GM23248 (cell line): ENCODE measurements at places on chromosomes 1 and 21.

DNA sequence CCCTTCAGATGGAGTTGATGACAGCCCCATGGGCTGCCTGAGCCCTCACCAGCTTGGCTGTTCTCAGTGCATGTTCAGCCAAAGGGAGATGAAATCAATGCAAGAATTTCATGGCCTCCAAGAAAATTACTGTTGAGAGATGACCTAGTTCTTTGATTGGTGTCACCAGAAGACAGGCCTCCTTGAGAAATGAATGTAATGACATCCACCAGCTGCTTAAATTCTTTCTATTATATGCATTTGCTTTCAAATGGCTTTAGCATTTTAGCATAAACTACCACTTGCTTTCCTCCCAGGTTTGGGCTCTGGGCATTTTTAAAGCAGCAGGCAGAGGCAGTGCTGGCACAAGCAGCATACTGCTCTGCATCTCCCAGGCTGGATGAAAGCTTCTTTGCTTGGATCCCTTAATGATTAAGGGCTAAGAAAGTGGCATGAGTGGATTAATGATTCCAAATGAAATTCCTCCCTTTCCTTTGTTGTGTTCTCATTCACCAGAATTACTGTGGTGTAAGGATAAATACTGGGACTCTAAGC is 278.4 kb downstream of the ZNF326 start:
- DNase-seq = no peak

GRCh38 chr1:25944986-25945385 is 38.8 kb upstream of the STMN1 start:
- peak; percentile 54 for DNase-seq

DNA sequence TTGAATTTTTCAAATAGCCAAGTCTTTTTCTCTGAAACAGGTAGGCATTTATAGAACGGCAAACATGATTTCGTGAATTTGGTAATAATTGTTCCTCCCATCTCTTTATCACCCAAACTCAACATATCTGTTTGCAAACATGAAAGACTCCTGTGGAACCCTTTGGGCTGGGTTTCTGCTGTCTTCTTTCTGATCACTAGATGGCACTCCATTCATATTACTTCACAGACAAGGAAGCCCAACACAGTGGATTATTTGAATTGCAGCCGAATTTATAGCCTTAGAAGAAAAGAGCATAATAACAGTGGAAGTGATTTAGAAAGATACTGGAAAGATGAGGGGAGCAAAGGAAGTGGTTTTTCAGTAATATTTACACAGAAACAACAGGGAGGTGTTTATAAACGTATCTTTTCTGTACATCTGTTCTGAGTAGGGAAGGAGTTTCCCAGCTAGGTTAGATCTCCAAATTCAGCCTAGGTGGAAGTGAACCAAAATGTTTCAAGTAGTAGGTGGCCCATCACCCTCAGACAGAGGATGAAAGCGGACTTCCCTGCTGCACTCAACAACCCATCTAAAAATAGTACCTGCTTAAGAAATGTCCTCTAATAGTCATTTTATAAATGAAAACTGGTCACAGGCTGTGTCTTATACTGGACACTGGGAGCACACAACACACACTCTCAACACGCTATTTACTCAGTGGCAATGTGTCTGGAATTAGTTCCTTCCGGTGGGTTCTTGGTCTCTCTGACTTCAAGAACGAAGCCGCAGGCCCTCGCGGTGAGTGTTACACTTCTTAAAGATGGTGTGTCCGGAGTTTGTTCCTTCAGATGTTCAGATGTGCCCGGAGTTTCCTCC is 67.6 kb downstream of the MAP3K21 start:
- peak; percentile 70 for DNase-seq

GRCh38 chr1:31387612-31388011 is 14.7 kb upstream of the FABP3 start:
- peak; percentile 33 for DNase-seq

- DNase-seq = no peak
Observed at GRCh38 chr1:92843429-92844352, 11.9 kb downstream of the RPL5 start.

GRCh38 chr1:188652678-188653077 is 1823.9 kb downstream of the PLA2G4A start:
- DNase-seq = peak; percentile 29

GRCh38 chr1:153262462-153263157 is 3.1 kb downstream of the LORICRIN start:
- no peak for DNase-seq

DNA sequence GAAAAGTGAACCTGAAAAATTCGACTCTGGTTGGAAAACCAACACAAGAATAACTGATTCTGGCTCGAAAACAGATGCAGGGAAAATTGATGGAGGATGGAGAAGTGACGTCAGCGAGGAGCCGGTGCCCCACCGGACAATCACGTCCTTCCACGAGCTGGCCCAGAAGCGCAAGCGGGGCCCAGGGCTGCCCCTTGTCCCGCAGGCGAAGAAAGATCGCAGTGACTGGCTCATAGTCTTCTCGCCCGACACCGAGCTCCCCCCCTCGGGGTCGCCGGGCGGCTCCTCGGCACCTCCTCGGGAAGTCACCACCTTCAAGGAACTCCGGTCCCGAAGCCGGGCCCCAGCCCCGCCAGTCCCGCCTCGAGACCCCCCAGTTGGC is 1.9 kb downstream of the RUSC1 start:
- peak; percentile 70 for DNase-seq

DNA sequence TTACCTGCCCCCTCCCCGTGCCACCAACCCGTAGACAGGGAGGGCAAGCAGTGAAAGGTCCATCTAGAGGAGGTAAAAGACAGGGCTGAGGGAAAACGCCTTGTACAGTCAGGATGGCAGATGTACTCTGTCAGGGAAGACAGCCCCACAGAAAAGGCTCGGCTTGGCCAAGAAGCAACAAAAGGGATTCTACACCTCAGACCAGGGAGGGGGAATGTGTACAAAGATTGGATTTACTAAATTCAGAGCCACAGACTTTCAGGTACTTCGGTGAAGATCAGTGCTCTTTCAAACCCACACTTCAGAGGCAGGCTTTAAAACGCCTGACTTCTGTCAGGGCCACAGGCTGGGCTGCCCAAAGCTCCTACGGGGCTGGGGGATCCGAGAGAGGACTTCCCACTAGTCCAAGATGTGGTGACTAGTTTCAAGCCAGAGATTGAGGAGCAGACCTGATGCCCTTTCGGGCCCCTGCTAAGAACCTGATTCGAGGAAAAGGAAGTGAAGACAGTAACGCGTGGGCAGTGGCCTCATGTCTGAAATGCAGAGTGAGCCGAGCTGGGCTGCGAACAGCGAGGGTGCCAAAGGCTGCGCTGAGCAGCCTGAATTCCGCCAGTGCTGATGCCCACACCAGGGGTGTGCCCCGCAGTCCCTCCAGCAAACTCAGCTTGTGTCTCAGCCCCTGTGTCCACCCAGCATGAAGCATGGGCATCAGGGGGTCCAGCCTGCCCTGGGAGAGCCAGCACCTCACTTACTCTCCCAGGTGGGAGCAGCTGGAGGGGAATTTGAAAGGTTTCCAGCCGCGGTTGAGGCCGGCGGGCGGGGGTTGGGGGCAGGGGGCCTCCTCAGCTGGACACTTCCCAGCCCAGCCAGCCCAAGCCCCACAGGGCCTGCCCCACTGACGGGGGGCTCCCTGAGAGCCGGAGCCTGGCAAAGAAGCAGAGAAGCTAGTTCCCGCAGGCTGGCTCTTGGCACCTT is 36.2 kb downstream of the KIAA1614 start:
- no peak for DNase-seq

DNA sequence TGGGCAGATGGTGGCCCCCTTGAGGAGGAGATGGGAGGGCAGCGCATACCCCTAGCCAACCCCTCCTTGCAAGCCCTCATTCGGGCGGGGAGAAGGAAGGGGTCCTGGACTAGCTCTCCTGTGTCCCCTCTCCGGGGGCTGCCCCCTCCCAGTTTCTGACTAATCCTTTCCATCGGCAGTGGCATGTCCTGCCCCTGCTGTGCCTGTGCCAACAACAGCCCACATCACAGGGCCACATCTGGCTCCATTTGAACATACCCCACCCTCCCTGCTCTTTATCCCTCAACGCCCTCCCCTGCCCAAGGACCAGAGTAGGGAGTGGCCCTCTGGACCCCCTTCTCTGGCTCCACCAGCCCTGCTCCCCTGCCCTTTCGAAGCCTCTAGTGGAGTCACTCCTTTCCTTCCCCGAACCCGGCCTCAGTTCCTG is 11.0 kb upstream of the LMNA start:
- DNase-seq = peak; percentile 89

- DNase-seq = no peak
Observed at GRCh38 chr1:116712510-116712909, 41.7 kb upstream of the CD2 start.

DNA sequence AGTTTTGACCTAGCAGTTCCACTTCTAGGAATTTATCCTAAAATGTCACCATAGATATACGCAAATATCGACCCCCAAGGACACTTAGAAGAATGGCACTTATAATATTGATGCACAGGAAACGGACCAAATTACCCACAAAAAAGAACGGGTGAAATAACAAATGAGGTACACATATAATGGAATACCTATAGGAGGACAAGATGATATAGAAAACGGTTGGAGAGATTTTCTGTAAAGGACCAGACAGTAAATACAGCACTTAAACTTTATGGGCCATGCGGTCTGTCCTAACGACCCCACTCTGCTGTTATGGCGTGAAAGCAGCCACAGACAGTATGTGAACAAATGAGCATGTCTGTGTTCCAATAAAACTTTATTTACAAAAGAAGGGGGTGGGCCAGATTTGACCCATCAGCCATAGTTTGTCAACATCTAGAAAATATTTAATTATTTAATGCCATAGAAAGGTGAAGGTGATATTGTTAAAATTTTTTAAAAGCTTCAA is 2.4 kb downstream of the TMPRSS3 start:
- no peak for DNase-seq

- no peak for DNase-seq
Observed at GRCh38 chr1:109929588-109930251, 19.1 kb downstream of the CSF1 start.

DNA sequence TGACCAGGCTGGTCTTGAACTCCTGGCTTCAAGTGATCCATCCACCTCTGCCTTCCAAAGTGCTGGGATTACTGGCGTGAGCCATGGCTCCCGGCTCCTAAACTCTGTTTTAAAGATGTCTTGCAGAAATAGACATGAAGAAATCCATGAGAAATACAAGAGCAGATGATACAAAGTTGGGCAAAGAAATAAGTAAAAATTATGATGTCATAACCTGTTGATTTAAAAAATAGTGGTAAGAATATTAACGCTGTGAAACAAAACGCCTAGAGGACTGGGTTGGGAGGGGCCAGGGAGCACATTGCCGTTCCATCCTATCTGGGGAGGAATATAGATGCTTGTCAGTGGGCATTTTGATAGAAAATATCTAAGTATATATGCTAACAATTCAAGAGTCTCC is 1.2 kb upstream of the ITGB2 start:
- DNase-seq = no peak

DNA sequence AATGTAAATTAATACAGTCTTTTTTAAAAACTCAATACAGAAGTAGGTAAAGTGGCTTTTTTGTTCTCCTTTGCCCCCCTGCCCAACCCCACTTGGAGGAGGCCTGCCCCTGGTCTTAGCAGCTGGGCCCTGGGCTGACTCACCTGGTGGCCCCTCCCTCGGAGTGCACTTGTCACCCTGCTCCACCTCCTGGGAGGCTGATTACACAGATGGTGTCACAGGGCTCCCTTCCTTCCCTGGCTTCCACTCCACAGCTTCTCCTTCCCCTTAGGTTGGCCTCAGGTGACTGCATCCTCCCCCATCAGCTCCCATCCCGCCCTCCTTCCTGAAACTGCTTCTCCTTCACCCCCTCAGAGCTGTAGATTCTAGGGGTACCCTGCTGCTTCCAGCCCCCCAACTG is 11.7 kb upstream of the CAPN9 start:
- DNase-seq = no peak

DNA sequence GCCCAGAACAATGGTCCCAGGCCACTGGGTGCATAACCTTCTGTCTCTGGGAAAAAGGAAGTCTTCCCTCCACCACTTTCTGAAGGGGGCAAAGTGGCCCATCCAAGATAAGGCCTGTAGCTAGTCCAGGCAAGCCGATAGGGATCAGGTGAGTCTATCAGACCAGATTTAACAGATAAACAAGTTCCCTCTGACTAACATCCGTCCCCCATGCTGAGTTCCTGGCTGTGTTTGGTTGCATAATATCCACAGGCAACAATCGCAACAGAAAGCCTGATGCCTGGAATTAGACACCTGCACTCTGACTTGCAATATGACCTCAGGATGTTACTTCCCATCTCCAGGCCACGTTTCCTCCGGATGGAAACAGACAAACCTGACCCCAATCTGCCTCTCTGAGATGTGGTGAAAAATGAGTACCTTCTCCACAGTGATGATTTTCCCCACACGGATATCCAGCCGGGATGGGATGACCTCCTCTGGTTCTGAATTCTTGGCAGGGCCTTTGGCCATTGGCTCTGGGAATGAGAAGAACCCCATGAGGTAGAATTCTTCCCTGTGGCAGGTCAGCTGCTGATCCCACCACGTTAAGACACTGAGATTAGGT is 36.4 kb downstream of the YARS1 start:
- no peak for DNase-seq

DNA sequence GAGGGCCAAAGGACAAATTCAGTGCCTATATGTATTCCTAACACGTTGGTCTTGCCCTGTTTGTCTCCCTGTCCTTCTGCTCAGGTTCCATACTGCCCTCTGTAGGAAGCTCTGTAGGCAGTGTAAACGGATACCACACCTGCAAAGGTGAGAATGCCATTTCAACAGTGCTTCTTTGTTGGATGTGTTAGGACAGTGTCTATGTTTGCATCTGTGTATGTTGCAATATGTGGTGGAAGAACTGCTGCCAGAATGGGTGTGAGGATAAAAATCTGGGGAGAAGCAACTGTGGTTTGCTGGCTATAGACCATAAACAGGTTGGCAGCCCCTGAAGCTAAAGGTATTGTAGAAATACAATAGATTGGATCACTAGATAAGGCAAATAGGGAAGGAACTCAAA is 113.1 kb upstream of the BMP8A start:
- no peak for DNase-seq

DNA sequence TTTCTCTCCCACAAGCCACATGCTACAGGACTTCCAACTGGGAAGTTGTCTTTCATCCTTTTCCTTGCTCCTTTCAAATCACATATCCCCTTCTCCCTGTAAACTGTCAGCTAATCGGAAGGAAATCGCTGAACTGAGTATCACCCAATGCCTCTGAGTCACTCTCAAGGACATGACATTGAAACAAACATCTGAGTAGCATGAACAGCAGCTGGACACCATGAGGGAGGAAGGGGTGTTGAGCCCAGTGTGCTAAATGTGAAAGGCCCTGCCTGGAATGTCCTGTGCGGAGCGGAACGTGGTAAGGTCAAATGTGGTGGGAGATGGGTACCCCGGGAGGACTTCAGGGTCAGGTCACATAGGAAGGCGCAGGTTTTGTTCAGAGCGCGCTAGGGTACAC is at the start of gene OR2AJ1:
Gene OR2AJ1, plus strand, starts transcription at position 22 of the 400 bp plus-strand sequence. CDS start 8,880 bp downstream, outside the sequence.
- no peak for DNase-seq

GRCh38 chr1:46823151-46823550 is 24.3 kb downstream of the CYP4B1 start:
- DNase-seq = no peak

- DNase-seq = peak; percentile 90
Observed at GRCh38 chr1:203480525-203481084, 5.0 kb downstream of the PRELP start.
